ENCODE measurements at places on chromosomes 16 and 17.

GRCh38 chr16:72430121-72430520 lies 258.2 kb upstream of the PMFBP1 start:
- DNase-seq = no peak

DNA sequence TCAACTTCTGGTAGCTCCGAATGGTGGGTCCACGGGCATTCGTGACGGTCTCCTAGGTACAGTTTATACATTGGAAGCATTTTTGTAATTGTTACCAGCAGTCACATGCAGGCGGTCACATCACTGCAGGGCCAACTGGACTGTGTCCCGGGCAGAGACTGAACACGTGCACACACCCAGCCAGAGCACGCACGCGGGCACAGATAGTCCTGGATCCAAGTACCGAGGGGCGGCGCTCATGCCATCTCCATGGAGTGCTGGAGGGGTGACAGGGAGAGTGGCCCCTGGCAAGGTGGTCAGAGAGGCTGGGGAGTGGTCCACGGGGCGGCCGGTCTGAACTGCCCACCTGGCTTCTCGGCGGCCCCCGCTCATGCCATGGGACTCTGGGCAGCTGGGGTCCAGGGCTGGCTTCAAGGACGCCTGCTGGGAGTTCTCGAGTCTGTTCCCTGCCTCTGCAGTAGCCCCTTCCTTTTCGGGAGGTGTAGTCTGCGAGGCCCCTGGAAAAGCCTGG lies 34.2 kb downstream of the BAIAP2 start:
- no peak for DNase-seq

- DNase-seq = no peak
These were observed 4.9 kb downstream of the MT1F start for GRCh38 chr16:56662357-56663354.

DNA sequence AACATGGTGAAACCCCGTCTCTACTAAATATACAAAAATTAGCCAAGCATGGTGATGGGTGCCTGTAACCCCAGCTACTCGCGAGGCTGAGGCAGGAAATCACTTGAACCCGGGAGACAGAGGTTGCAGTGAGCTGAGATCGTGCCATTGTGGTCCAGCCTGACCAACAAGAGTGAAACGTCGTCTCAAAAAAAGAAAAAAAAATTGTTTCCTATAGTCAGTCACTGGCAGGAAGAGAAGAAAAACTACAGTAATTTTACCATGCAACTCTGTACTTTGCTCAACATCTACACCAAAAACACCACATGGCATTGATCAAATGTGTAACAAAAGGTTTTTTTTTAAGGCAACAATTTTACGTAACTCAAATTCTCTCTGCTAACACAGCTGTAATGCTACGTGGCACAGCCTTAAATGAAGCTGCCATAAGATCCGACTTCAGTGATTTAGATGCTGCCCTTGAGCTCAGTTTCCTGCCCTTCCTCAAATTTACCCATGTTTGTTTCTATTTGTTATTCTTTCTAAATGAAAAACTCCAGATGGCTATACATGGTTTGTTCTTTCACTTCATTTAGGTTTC lies 40.2 kb downstream of the CNOT1 start:
- DNase-seq = peak; percentile 25

DNA sequence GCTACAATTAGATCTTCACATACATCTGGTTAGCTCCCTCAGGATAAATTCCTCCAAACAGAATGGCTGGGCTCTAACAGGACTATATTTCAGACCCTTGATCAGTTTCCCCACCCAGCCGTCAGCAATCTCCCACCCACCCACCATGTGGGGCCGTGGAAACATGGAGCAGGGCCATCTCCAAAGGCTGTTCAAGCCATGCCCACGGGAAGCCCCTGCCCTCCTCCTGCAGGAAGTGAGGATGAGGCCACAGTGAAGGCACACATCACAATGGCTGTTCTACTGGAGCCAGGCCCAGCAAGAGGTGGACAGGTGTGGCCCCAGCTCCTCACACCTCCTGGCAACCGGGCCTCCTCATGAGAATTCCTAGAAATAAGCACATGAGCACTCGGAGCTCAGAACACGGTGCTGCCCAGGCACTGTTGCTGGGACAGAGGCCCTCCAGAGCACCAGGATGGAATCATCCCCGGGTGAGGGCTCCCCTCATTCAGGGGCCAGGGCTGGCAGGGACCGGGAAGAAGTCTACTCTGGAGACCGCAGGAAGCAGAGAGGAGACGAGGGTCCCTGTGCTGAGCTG lies at the start of gene LITAFD:
LITAFD (plus strand) TSS at position 311 of the 577 bp plus-strand sequence. CDS start 2,005 bp downstream, outside the sequence.
- no peak for DNase-seq

- DNase-seq = no peak
These were observed 11.8 kb upstream of the SULT1A1 start for GRCh38 chr16:28621481-28622155.

GRCh38 chr17:5184288-5184687 lies 7.4 kb downstream of the ZNF594 start:
- DNase-seq = no peak

- no peak for DNase-seq
These were observed 80.0 kb downstream of the METRNL start for GRCh38 chr17:83159204-83160049.

DNA sequence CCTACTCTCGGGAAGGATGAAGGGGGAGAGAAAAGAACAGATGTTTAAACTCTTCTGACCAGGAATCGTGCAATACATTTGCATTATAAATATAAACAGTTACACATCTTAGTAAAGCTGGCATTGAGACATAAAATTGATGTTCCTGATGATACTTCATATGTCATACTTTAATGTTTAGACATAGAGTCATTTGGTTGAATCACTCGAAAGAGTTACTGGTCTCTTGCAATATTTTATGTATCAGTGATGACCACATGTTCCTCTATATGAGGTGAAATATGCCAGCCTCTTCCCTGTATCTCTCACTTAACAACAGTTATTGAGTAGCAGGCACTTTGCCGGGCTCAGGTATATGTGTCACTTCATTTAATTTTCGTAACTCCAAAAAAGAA lies 49.7 kb upstream of the PMFBP1 start:
- DNase-seq = no peak

- DNase-seq = no peak
These were observed 33.0 kb downstream of the TEX2 start for GRCh38 chr17:64229815-64230728.

GRCh38 chr17:14833201-14833785 lies 431.8 kb downstream of the PMP22 start:
- DNase-seq = no peak

- DNase-seq = no peak
These were observed 412.6 kb downstream of the RBFOX1 start for GRCh38 chr16:7745276-7745675.

- no peak for DNase-seq
These were observed 427.9 kb downstream of the CDH11 start for GRCh38 chr16:64693946-64694345.

GRCh38 chr17:28968231-28968913 lies 17.1 kb upstream of the PHF12 start:
- DNase-seq = no peak

- no peak for DNase-seq
These were observed 49.7 kb downstream of the MARF1 start for GRCh38 chr16:15593235-15593634.

GRCh38 chr17:63178530-63178929 lies 212.5 kb downstream of the TANC2 start:
- no peak for DNase-seq

GRCh38 chr16:1879477-1879876 lies 7.5 kb upstream of the MEIOB start:
- no peak for DNase-seq

DNA sequence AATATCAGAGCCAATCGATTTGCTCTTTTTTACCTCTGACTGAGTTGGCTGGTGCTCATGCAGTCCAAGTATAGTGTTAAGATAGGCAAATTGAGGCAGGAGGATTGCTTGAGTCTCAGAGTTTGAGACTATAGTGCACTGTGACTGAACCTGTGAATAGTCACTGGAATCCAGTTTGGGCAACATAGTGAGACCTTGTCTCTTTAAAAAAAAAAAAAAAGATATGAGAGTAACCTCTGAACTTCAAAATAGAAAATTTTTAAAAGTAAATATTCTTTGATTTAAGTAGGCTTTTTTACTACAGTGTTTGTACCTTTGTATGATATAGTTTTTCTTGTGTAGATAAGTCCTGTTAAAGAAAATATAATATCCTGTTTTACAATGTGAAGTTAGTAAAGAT lies 3.4 kb downstream of the CCP110 start:
- no peak for DNase-seq

- no peak for DNase-seq
These were observed 148.7 kb upstream of the ZFHX3 start for GRCh38 chr16:73196670-73197069.

DNA sequence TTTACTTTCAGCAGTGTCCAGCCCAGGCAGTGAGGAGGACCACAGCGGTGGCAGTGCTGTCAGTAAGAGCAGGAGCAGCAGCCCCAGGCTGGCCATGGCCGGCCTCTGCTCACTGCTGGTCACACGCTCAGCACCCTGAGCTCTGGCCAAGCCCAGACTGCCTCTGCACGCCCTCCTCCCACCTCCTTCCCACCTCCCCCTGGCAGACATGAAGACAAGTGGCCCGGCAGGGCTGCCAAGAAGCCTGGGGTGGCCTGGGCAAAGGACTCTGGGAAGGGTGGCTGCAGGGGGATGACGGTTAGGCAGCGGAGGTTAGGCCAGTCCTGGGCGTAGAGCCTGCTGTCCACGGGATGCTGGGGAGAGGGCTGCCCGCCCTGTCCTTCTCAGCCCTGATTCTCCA lies at the start of gene C16orf89:
C16orf89 (minus strand) TSS at position 144 of the 400 bp plus-strand sequence; CDS start at position 96, 48 bp downstream.
- DNase-seq = no peak

- no peak for DNase-seq
These were observed 41.0 kb downstream of the HS3ST3B1 start for GRCh38 chr17:14341866-14342265.

- no peak for DNase-seq
These were observed 4.5 kb downstream of the ARHGDIA start for GRCh38 chr17:81866440-81867169.

- DNase-seq = no peak
These were observed 23.6 kb downstream of the SEZ6 start for GRCh38 chr17:28982131-28982793.

GRCh38 chr16:27259710-27260109 lies 8.9 kb downstream of the NSMCE1 start:
- DNase-seq = no peak

GRCh38 chr17:48004983-48005382 lies 32.6 kb downstream of the COPZ2 start:
- no peak for DNase-seq

DNA sequence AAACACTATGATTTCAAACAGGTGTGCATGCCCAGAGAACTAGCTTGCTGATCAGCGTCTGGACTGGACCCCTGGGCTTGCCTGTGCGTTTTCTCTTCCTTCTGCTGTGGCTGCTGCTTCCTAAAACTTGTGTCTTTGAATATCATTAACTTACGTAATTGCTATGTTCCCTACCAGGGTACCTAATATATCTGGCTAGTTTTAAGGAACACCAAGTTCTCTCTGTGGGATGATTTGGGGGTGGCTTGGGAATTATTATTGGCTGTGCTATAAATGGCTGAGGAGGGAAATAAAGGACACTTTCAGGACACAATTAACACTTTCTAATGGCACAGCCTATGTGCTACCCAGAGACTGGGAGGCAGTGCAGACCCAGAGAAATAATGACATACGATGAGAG lies 606.0 kb upstream of the RBFOX1 start:
- DNase-seq = no peak

DNA sequence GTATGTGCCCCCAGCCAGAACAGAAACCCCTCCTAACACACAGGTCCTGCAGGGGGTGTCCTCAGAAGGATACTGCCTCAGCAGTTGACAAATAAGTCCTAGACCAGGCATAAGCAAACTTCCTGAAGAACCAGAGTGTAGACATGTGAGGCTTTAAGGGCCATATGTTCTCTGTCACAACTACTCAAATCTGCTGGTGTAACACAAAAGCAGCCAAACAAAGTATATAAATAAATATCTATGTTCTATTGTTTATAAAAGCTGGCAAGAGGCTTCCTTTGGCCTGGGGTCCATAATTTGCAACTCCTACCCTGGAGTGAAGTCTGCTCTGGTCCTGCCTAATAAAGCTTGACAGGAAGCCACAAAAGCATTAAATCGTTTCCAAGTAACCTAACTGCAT lies 9.9 kb downstream of the FAM83G start:
- DNase-seq = no peak

- DNase-seq = peak; percentile 48
These were observed 16.3 kb upstream of the CBFA2T3 start for GRCh38 chr16:88993166-88993761.

DNA sequence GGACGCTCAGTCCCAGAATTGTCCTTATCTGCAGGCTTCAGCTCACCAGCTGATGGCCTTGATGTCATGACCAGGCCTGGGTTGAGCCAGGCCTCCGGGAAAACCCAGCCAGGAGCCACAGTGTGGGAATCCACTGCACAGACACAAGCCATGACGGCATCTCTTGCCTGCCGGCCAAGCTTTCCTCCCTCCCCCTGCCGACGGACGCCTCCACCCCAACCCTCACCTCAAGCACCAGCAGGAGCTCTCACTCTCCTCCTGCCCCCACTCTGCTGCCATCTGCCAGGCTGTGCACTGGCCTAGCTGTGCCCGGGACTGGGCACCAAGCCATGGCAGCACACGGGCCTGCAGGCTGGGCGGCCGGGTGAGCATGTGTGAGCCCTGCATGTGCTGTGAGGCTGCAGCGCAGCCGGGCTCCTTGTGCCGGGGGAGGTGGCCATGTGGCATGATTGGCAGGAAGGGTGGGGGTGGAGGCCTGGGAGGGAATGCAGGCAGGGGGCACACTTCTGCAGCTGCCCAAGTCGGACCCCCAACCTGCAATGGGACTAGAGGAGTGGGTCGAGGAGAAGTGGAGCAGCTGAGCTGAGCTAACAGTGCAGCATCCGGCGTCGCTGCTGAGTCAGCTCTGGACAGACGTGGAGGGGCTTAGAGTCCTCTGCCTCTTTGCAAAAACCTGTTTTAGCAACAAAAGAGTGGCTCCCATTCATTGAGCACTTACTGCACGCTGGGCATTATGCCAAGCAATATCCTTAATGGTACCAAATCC lies 268.5 kb downstream of the CBLN1 start:
- no peak for DNase-seq

DNA sequence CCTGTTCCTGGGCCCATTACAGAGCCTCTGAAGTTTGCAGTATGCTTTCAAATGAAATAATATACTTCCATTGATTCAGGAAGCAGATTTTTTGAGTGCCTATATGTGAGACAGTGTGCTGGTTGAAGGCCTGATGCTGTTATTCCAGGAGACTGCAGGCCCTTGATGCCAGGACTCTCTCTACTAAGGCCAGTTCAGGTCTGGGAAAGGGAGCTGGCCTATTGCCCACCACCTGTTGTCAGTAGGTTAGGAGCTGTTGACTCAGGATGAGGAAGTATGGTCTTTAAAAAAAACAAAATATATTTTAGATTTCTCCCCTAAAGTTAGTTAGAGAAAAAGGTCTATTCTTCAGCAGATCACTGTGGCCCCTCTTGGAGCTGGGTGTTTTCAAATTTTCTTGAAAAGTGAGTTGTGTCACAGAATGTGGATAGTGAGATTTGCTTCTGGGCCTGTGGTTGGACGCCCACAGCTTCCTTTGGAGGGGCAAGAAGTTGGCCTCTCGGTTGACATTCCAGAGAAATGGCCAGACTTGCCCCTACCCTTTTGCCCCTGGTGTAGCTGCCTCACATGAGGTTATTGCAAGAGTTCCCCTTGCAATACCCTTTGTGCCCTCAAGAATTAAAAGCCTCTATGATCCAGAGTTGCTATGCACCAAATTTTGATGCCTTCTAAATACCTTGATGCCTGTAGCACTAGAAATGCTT lies 7.9 kb downstream of the ESRP2 start:
- DNase-seq = no peak

GRCh38 chr16:21263640-21264570 lies 14.2 kb downstream of the CRYM start:
- no peak for DNase-seq

- DNase-seq = no peak
These were observed 528.1 kb downstream of the NPIPA7 start for GRCh38 chr16:16907089-16907488.

- no peak for DNase-seq
These were observed 20.2 kb downstream of the CHCT1 start for GRCh38 chr17:60442271-60443173.
